Activated CD4-positive, alpha-beta T cell treated with anti-CD3 and anti-CD28 coated beads, Interleukin-2, amount 50 U/mL, for 4 hours (primary cell): ENCODE measurements at places on chromosomes 1 and 21.

DNA sequence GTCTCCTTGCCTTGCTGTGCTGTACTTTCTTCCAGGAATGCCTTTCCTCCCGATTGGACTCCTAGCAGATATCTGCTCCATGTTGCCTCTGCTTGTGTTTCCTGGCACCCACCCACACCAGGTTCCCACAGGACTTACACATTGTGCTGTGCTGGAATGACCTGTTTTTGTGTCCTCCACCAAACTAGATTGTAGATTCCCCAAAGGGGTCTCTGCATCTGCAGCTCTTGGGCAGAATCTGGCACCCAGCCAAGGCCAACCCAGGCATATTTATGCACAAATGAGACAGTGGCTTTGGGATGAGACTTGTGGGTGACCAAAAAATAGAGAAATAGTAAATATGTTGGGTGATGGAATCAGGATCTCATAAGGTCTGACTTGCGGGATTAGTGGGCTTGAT, 278.2 kb downstream of the RRAGC start:
- DNase-seq, result no peak

DNA sequence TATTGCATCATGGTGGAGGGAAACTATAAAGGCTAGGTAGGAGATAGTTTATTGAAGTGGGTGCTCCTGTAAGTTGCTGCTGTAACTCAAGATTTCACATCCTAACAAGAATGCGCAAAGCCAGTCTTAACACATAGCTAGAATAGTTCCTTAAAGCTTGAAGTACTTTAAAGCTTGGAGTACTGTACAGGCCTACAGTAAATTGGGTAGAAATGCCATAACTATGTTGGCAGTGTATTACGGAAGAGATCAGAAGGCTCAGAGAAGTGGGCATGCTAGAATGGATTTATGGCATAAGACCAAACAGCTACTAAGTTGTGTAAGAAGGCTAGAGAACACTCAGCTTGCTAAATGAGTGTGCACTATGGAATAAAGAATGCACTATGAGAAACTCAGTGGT, 44.5 kb downstream of the DMRTA2 start:
- DNase-seq, result no peak

DNA sequence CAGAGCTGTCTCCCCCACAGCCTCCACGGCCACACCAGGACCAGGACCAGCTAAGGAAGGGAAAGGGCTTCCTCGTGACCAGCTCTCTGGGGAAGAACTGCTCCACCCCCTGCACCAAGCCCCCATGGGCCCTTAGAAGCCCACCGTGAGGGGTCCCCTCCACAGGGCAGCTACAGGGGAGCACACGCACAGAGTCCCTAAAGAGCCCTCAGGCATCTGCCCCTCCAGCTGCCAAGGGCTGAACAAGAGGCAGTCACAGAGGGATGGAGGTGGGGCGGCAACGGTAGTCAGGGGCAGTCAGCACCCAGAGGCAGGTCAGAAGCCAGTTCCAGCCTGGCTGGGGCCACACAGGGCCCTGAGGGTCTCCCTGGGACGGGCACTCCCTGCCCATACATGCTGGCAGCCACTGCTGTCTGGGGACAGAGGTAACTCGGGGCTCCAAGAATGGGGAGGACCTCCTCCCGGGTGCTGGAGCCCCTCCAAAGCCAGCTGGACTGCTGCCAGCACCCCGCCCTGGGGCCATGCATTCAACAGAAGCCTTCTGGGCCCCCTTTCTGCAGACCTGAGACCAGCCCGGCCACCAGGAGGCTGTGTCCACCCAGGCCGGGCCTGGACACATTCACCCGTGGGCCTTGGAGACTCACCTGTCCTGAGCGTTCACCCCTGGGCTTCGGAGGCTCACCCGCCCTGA, 18.7 kb downstream of the SLC19A1 start:
- no peak for DNase-seq

GRCh38 chr1:204678721-204679475, 6.6 kb downstream of the LRRN2 start:
- DNase-seq, result no peak

DNA sequence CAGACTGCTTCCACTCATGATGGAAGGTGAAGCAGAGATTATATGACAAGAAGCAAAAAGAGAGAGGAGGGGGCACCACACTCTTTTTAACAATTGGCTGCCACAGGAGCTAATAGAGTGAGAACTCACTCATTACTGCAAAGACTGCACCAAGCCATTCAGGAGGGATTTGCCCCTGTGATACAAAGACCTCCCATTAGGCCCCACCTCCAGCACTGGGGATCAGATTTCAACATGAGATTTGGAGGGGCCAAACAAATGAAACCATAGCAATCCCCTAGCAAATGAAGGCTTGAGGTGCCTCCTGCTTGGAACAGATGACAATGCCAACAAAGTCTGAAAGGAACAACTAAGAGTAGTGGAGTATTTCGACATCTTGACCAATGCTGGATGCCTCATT, 122.5 kb upstream of the COA6 start:
- DNase-seq, result no peak

DNA sequence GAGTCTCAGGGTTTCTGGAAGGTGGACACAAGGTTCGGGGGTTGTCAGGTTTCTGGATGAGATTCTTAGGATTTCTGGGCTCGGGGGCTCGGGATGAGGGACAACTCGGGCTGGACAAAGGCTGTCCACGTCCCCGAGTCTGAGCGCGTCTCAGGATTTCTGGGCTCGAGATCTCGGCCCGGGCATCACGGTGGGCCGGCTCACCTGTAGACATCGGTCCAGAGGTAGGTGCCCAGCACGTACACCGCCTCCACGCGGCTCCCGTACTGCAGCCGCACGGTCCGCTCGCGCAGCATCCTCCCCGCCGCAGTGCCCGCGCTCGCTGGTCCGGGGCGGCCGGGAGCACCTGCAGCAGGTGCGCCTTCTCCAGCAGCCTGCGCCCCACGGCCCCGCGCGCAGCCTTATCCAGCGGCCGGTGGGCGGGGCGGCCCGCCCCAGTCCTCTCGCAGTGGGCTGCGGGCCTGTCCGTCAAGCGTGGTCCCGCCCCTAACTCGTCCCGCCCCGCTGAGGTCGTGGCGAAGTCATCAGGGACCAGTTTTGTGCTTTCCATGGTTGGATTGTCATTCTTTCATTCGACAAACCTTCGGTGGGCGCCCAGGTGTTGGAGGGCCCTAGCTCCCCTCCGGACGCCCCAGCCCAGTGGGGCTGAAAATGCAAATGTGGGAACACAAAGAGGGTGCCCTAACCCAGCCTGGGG, at the start of gene PADI2:
TSS of gene PADI2 (minus strand) at position 376 of the 697 bp plus-strand sequence. CDS start at position 296, 80 bp downstream.
- DNase-seq, result peak; percentile 35

GRCh38 chr21:14675774-14676530, 129.8 kb upstream of the SAMSN1 start:
- no peak for DNase-seq

DNA sequence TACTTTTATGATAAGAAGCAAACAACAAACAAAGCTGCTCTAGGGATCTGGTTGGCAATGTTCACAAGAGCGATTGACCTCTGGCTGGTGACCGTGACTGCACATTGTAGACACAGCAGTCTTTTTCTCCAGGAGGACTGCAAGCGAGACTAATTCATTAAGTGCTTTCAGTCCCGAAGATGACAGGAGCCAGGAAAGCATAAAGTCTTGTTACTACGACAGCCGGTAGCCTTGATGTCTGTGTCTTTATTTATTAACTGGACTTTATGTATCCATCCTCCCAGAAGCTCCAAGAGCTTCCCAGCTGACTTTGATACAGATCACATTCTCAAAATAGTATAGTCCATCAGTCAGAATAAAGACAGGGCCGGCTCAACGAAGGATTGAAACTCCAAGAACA, 18.2 kb downstream of the FAM163A start:
- DNase-seq, result no peak

GRCh38 chr1:58689167-58689566, 10.7 kb downstream of the MYSM1 start:
- DNase-seq, result no peak

GRCh38 chr1:94496076-94496755, 45.3 kb downstream of the F3 start:
- no peak for DNase-seq
